ENCODE measurements at places on chromosomes 1 and 21. TPM values are rescaled to one million over a fixed set of nuclear protein-coding genes. Genes with fewer than 3 reads are reported as not detected.

LHX8 gene
- total RNA-seq, result not detected

NPHS2 gene
- total RNA-seq, result not detected

PLA2G2A gene
- 34.8 TPM for total RNA-seq

CCDC28B gene
- 1.5 TPM for total RNA-seq

NR0B2 gene
- 0.52 TPM for total RNA-seq

ZNF648 gene
- not detected for total RNA-seq

PDC gene
- total RNA-seq, result not detected

PTGER3 gene
- 1.3 TPM for total RNA-seq

FCN3 gene
- total RNA-seq, result 0.60 TPM

TRNP1 gene
- total RNA-seq, result 1.0 TPM

MROH7 gene
- 8.9 TPM for total RNA-seq

DNA sequence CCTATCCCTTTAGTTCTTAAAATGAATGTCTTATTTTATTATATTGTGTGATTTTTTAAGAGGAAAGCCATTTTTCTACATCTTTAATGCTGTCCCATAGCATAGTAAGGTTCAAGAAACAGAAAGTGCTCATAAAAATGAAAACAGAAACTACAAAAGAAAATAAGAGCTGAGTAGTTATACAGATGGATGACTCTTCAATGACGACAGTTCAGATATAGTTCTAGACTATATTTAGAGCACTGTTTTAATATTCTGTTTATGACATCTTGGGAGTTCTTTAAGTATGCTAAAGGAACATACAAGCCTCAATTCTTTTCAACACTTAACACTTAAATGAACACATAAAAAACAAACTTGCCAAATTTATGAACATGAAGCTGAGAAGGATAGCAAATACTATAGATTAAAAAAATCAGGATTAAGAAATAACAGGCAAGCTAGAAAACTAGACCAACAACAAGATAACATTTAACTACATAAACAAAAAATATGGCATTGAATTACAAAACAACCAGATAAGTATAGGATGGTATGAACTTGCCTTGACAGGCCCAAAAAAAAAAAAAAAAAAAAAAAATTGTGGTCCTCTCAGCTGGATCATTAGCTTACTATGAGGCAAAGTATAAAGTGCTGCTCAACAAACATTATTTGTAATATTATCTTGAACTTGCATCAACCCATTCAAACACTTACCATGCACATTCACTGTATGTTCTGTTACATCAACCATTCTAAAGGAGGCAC is 87.9 kb downstream of the ZZZ3 start:
- no peak for DNase-seq

DNA sequence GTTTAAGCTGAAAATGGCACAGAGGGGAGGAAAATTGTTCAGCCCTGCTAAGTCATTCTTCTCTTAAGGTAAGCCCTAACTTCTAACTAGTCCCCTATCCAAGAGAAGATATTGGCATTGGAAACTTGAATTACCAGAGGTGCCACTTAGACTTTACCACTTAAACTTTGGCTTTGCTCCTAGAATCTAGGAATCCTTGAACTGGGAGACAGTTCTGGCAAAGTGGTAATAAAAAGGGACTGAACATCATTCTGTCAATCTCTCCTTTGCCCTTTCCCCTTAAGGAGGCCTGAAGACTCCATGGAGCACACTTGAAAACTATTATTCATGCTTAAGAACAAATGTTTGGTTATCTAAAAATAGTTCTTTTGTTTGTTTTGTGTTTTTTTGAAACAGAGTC is 8.4 kb downstream of the ATP1A4 start:
- no peak for DNase-seq

GRCh38 chr1:115710859-115711624 is 57.5 kb downstream of the CASQ2 start:
- DNase-seq, result no peak

DNA sequence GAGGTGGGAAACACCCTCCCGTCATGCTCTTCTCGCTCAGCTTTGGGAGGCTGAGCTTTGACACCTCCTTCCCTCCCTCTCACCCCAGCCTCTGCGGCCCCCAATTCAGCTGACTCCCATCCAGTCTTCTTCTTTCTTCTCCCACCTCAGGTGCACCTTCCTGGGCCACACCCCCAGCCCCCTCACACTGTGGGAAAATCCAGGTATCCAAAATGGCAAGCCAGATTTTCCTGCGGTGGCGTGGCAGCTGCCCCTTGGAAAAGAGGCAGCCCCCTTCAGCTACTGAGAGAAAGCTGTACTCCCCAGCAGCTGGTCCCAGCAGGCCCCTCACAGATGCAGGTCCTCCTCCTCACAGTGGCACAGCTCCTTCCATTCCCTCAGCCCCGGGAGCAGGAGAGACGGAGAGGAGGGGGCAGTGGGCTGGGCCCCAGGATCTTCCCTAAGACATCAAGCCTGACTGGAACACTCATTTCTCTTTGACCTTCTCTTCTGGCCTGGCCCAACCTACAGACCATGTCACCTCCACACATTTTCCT is 61.6 kb downstream of the OPTC start:
- DNase-seq, result no peak

DNA sequence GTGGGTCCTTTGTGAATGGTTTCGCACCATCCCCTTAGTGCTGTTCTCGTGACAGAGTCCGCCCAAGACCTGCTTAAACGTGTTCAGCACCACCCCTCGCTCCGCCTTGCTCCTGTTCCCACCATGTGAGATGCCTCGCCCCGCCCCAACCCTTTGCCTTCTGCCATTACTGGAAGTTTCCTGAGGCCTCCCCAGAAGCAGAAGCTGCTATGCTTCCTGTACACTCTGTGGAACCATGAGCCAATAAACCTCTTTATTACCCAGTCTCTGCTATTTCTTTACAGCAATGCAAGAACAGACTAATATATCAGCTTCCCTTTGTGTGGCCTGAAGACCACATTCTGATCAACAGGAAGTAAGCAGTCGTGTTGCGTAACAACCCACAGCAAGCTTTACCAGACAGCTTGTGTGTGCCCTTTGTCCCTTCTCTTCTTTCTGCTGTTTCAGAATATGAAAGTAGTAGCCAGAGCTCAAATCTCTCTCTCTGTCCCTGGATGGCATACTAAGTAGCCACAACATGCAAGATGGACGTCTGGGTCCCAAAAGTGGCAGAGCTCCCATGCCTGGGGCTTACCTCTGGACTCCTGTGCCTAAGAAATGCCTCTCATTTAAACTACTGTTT is 14.1 kb downstream of the HENMT1 start:
- DNase-seq, result peak; percentile 87

DNA sequence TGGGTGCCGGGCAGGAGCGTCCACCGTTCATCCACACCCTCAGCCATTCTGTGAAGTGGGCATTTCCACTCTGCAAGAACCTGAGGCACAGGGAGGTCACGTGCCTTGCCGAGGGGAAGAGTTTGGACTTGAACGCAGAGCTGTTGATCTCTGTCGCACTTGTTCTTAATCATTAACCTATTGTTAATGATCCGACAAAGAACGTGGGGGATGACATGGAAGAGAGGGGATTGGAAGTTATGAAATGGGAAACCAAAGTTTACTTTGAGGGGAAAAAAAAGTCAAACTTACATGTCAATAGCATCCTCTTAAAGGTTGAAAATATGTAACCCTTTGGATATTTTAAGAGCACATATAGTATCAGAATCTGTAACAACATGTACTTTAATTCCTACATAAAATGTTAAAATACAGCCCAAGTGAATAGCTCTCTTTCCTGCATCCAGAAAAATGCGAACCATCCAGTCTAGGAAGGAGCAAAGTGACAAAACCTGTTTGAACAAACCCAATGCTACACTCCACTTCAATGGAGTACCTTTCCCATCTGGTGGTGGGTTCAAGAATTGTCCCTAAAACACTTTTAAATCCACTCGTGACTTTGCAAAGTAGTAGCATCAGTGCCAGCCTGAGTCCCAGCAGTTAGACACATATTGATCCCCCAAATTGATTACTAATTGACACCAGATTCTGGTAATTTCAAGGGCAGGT is 75.5 kb downstream of the SETD4 start:
- DNase-seq, result no peak

DNA sequence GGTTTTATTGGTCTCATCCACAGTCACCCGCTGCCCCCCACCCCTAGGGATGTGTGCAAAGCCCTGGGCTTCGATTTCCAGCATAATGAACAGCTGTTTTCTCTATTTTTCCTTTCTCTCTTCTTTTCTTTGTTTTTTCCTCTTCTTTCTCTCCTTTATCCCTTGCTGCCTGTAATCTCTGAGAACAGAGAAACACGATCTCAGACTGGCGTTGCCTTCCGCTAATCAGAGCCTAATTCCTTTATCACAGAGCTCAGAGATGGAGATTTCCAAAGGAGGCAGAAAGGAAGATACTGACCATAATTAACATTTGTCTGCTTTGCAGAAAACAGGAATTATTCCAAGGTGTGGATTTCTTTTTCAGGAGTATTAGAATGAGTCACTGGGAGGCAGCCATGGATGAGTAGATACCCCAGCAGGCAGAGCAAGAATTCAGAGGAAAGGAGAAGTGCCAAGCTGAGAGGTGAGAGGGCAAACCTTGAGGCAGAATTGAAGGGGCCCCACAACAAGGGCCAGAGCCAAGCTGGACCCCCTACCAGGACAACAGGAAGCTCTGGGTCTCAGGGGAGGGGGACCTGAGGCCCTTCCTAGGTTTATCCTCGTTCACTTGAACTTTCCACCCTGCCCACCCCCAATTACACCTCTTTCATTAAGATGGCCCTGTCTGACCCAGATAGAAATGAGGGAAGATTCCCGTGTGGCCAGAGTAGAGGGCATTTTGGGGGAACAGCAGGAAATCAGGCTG is 33.3 kb downstream of the MATN1 start:
- DNase-seq, result no peak

- DNase-seq, result no peak
Observed at GRCh38 chr1:100443811-100444571, 91.7 kb downstream of the CDC14A start.

- no peak for DNase-seq
Observed at GRCh38 chr1:96747565-96747964, 26.0 kb downstream of the PTBP2 start.

DNA sequence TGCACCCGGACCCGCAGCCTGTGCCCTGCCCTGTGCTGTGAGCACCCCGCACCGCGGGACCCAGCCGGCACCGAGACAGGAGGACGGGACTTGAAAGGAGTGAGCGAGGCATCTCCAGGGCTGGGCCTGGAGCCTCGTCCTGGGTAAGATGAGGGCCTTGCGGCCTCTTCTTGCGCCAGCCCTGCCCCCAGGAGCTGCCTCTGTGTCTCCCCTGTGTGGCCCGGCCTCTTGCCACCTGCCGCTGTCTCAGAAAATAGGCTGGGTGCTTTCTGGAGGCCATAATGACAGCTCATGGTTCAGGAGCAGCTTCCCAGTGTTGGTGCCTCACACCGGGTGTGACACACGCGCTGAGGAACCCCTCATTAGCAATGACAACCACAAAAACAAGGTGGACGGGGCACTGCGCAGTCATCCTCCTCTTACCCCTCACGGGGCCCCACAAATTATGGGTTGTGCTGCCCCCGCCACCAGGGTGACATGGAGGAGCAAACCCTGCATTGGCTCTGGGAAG is 161.5 kb upstream of the C1orf174 start:
- no peak for DNase-seq

DNA sequence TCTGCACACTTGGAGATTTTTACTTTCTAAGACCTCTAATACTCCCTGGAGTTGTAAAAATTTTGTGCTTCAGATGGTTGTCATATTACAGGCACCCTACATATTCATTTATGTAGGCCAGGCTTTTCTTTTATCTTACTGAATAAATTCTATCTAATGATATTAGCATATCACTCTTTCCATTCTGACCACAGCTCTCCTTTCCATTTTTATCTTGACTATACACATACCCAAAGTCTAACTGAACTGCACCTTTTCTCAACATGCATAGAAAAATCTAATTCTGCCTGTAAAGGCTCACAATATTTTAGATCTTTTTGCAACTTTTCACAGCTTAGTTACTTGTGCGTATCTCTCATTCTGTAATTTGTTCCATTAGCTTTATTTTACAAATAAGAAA is 52.7 kb upstream of the TSHB start:
- DNase-seq, result no peak

GRCh38 chr1:205716371-205717132 is 33.4 kb downstream of the NUCKS1 start:
- no peak for DNase-seq

DNA sequence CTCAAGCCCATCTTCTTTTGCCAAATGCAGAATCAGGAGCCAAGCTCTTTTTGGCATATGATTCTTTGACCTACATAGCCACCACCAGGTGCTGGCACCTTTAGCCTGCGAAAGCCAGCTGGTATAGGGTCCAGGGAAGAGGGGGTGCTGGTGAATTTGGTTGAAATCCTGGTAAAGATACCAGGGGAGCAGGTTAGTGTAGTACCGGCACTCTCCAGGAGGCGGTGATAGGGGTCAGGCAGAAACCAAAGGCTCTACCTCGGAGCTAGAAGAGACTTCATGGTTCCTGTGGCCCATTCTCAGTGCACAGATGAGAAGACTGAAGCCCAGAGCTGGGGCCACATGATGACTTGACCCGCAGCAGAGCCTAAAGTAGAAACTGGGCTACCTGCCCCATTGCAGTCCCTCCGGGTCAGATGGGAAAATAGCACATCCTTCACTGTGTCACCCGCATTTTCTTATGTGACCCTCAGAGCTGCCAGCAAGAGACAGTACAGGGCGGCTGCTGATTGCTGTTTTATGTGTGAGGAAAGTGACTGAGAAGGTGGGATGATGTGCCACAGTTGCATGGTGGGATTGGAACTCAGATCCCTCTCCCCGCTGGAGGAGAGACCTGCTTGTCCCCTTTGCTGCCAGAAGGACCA is 36.0 kb upstream of the IL19 start:
- DNase-seq, result peak; percentile 70

DNA sequence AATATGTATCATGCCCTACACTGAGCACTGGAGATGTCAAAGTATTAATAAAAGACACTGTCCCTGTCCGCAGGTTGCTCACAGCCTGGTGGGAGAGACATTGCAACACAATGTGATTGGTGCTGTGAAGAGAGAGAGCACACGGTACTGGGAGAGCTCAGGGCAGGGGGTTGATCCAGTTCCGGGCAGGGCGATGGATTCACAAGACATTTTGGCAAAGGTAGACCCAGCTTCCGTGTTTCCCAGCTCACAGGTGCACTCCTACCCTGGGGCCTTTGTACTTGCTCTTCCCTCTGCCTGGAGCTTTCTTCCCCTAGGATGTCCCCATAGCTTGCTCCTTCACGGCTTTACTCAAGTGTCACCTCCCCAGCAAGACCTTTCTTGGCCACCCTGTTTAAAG is 1.4 kb downstream of the PLA2G5 start:
- no peak for DNase-seq

- DNase-seq, result no peak
Observed at GRCh38 chr1:152735648-152736047, 22.2 kb upstream of the KPRP start.

DNA sequence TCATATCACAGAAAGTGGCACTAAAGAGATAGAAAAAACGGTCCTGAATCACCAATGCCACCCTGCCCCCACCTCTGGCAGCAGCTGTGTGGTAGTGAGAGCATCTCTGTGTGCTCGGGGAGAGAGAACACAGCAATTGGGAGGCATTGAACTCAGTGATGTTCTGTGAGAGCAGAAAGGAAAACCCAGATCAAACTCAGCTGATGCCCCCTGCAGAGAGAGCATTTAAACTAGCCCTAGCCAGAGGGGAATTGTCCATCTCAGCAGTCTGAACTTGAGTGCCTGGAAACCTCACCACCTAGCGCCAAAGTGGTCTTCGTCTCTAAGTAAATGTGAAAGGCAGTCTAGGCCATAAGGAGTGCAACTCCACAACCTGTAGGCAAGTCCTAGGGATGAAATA is 21.3 kb downstream of the SLC44A5 start:
- no peak for DNase-seq

- no peak for DNase-seq
Observed at GRCh38 chr1:43305926-43306687, 5.3 kb downstream of the TIE1 start.
